Sigmoid colon (tissue), 7 donors: ENCODE measurements at places on chromosomes 4 and X. TPM values are rescaled to one million over a fixed set of nuclear protein-coding genes. Genes with fewer than 3 reads are reported as not detected.

DNA sequence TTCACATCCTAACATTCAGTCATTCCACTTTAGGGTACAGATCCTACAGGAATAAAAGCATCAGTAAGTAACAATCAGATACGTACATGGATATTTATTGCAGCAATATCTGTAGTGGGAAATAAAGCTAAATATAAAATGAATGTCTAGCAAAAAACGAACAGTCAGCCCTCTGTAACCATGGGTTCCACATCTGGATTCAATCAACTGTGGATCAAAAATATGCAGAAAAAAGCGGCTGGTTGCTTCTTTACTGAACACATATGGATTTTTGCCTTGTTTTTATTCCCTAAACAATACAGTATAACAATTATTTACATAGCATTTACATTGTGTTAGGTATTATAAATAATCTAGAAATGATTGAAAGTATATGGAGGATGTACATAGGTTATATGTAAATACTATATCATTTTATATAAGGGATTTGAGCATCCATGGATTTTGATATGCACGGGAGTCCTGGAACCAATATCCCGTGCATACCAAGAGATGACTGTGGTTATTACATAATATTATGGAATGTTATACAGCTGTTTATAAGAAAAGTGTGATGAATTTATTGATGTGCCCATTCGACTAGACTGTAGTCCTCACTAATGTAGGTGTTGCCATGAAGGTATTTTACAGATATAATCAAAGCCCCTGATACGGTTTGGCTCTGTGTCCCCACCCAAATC lies 132.8 kb downstream of the ARHGEF9 start:
- DNase-seq, result no peak

- no peak for DNase-seq
These were observed 790 bp upstream of the HHIP start for GRCh38 chr4:144645102-144645630.

CENPI gene
- polyA plus RNA-seq, result not detected

FOXO4 gene
- 14.7 TPM for polyA plus RNA-seq

DNA sequence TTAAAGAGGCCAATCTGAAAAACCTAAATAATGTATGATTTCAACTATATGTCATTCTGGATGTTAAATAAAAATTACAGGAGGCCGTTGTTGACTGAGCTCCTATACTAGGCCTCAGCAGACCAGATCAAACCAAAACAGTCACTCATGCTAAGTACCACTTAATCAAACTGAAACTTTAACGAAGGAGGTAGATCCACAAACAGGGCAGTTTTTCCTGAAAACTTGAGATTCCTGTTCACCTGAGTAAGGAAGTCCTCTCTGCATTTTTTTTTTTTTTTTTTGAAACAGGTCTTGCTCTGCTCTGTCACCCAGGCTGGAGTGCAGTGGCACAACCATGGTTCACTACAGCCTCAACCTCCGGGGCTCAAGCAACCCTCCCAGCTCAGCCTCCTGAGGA lies 27.7 kb downstream of the MANBA start:
- no peak for DNase-seq

ARHGAP24 gene
- 3.6 TPM for polyA plus RNA-seq

- no peak for DNase-seq
These were observed 25.6 kb upstream of the FRAS1 start for GRCh38 chr4:78031417-78031950.

ADH6 gene
- 8.4 TPM for polyA plus RNA-seq

GRCh38 chrX:69100478-69100877 lies 64.8 kb downstream of the PJA1 start:
- DNase-seq, result no peak

SATL1 gene
- not detected for polyA plus RNA-seq

COL4A5 gene
- polyA plus RNA-seq, result 0.23 TPM

DNA sequence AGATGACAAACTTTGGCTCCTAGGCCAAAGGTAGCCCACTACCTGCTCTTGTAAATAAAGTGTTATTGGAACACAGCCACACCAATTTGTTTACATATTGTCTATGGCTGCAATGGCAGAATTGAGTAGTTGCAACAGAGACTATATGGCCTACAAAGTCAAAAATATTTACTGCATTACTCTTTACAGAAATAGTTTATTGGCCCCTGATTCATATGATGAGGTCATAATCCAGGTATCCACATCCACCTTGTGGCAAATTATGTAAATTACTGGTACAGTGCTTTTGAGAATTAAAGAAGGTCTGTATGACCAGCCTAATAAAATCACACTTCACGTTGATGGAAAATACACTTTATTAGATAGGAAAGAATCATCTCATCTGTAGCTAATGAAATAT lies 337.0 kb upstream of the DDX53 start:
- no peak for DNase-seq

MAB21L2 gene
- polyA plus RNA-seq, result 2.3 TPM

CDX4 gene
- polyA plus RNA-seq, result not detected

GRCh38 chr4:83139514-83140156 lies 25.1 kb upstream of the PLAC8 start:
- DNase-seq, result no peak

AKAP14 gene
- not detected for polyA plus RNA-seq

- no peak for DNase-seq
These were observed 41.9 kb downstream of the CNGA1 start for GRCh38 chr4:47974566-47974965.

DNA sequence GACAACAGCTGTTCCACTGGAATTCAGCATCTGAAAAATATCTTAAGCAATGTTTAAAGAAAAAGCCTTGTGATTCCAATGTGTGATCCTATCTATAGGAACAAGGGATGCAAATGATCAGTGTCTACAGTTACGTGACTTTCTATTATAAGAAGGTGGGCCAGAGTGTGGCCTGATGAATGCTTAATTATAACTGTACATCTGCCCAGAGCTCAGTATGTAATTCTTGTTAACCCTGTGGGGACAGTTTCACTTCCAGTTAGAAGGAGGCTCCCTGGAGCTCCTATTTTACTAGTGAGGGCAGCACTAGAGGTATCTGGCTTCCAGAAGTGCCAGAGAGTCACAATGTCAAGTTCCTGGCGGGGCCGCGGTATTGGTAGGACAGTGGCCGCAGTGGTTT lies 288.5 kb downstream of the USP46 start:
- DNase-seq, result no peak

DNA sequence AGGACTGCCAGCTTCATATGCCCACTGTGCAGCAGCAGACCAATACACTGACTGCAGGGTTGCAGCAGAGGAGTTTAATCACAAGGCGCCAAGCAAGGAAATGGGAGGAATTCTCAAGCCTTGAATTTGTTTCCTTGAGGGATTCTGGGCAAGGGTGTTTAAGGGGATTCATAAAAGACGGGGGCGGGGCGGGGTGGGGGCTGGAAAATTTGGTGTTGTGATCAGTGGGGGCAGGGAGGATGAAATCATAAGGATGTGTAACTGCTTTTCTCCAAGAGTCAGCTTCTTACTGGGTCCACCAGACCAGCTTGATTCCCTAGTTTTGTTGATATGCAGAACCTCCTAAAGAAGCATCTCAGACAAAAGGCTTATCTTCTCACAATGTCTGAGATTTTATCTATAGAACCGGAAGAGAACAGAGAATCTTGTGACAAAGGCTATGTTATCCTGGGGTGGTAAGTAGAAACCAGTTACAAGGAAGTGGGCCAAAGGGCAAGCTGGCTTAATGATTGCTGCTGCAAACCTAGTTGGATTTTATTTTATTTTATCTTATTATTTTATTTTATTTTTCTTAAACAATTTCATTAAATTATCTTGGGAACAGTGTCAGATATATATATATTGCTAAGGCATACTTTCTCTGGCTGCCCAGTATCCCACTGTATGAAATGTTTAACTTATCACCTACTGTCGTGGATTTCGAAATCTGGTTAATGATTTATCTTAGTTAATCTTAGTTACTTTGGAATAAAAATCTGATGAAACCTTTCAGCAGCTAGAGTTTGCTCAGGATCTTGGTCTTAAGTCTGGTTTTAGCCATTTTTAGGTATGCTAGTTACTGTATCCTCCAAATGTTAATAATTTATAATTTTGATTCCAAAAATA lies 276.4 kb downstream of the RPA4 start:
- no peak for DNase-seq

- no peak for DNase-seq
These were observed 1.0 kb downstream of the CYSLTR1 start for GRCh38 chrX:78326401-78326800.

DNA sequence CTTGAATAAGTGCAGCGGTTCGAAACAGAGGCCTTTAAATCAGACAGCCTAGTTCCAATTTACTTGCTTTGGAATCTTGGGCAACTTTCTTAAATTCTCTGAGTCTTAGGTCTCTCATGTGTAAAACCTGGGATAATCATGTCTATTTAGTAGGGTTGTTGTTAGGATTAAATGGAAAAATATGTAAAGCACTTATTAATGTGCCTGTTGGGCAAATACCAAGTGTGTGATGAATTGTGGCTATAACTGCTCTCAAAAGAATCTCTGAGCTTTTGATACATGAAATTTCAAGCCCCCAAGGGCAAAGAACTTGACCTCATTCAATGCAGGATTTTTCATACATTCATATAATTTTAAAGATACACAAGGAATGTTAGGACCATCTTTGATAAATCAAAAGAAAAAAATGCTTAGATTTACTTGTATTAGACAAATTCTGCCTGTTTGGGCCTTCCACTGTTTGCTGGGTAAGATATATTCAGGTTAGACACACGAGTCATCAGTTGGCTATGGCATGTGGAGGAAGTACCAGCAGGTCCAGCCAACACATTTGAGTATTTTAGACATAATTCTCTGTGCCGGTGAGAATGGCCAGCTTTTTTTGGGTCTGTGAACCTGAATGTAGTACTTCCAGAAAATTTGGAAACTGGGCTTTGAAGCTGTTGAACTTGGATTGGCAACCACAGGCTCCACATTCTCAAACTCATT lies 241.4 kb upstream of the CNKSR2 start:
- DNase-seq, result no peak

- peak; percentile 90 for DNase-seq
These were observed 622 bp downstream of the TAFAZZIN start for GRCh38 chrX:154411981-154412340.

BTC gene
- 4.9 TPM for polyA plus RNA-seq

DNA sequence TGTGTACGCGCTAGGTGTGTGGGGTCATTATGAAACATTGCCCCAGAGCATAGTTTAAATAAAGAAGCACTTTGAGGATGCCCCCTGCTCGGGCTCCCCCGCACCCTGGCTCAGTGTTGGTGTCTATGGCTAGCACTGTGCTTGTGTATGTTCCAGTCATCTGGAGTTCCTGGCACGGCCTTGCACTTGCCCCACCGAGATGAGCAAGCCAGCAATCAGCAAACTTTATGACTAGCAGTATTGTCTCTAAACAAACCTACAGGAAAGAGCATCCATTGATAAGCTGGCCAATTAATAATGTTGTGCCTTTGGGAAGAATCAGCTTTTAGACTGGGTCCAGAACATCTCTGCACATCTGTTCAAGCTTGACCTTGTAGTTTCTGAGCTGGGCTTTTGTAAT lies 707 bp upstream of the SHROOM4 start:
- no peak for DNase-seq

DNA sequence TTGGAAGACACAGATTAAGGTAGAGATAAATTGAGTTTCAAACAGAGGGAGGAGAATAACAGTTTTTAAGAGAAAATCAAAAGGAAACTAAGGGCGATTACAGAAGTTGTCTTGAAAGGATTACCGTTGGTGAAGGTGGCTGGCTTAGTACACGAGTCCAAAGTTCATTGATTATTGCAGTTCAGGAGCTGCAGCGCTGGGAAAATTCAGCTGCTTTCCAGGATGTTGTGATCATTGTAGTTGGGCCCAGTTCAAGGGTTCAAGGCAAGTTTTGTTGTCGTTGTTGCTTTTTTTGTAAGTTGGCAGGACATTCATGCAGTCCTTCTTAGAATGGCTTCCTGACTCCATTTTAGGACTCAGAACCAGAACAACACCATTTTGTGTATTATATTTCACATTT lies 461.7 kb downstream of the RAPGEF2 start:
- DNase-seq, result no peak

- DNase-seq, result no peak
These were observed 191.7 kb upstream of the GABRA2 start for GRCh38 chr4:46581677-46582076.

DNA sequence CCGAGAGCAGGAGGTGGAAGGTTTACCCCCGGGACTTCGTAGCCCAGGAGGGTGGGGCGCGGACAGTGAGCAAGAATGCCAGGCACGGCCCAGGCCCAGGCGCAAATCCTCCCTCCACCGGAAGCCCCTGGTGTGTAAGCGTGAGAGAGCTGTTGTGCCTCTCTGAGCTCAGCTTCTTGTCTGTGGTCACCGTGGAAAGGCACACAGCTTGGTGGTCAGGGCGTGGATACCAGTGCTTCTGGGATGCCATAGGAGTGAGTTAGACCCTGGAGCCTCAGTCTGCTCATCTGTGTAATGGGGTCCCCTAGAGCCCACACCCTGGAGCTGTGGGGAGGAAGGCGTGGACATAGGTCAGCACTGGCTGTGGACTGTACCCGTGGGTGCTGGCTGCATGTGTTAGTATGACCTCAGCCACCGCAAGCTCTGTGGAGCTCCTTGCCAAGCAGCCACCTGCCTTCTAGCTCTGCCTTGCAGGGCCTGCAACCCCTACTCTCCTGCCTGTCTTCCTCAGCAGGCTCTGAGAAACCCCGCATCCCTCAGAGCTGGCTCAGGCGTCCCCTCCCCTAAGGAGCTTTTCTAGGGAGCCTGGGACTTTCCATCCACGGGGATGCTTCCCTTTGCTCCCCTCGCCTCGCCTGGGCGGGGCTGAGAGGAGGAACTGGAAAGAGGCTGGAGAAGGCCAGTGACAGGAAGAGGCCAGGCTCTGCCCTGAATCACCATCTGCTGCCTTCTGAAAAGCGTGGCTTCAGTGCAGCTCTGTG lies 28.0 kb upstream of the AFAP1 start:
- DNase-seq, result no peak

- no peak for DNase-seq
These were observed 103.6 kb upstream of the BCOR start for GRCh38 chrX:40201329-40201885.

DNA sequence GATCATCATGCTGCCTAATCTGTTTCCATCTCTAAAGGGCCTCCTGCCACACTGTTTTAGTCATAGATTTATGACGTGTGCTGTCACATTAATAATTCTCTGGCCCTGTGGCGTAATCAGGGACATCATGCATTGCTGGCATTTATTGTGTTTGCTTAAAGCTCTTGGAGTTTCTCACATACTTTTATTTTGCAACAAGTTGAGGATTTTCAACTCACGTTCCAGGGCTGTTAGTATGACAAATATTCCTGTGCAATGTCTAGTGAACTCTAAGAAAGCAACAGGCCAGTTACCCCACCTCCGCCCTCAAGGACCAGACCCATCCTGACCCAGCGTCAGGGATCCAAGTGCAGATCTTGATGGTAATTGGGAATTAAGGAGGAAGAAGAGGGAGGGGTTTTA lies 7.8 kb upstream of the PIGA start:
- DNase-seq, result no peak

CTAG1A gene
- polyA plus RNA-seq, result not detected

CD99 gene
- 109 TPM for polyA plus RNA-seq

GRCh38 chrX:68252664-68253063 lies 180.6 kb downstream of the OPHN1 start:
- DNase-seq, result no peak

HDX gene
- 0.77 TPM for polyA plus RNA-seq

MTMR8 gene
- polyA plus RNA-seq, result 2.1 TPM

- DNase-seq, result no peak
These were observed 214.2 kb downstream of the ZNF674 start for GRCh38 chrX:46330981-46331380.

EIF4E gene
- polyA plus RNA-seq, result 74.5 TPM
